Cardiac muscle cell (in vitro differentiated cells and primary cell): ENCODE measurements at places on chromosomes 2 and 18. TPM values are rescaled to one million over a fixed set of nuclear protein-coding genes. Genes with fewer than 3 reads are reported as not detected.

The ABHD1 gene
- total RNA-seq = 0.27 and 0.56 TPM in 2 replicates

The SAG gene
- not detected in 2 replicates for total RNA-seq

The PFN4 gene
- 3.2 TPM in 1 of 2 replicates, not detected in the other for total RNA-seq

The FBXO11 gene
- total RNA-seq = 33.0 and 43.5 TPM in 2 replicates

The ASXL2 gene
- 14.7 and 16.6 TPM in 2 replicates for total RNA-seq

The UCN gene
- 6.6 and 14.8 TPM in 2 replicates for total RNA-seq

The SERPINB2 gene
- total RNA-seq = not detected in 2 replicates

The GPR155 gene
- 2.7 and 4.0 TPM in 2 replicates for total RNA-seq

The IL1RL1 gene
- total RNA-seq = not detected in 2 replicates

DNA sequence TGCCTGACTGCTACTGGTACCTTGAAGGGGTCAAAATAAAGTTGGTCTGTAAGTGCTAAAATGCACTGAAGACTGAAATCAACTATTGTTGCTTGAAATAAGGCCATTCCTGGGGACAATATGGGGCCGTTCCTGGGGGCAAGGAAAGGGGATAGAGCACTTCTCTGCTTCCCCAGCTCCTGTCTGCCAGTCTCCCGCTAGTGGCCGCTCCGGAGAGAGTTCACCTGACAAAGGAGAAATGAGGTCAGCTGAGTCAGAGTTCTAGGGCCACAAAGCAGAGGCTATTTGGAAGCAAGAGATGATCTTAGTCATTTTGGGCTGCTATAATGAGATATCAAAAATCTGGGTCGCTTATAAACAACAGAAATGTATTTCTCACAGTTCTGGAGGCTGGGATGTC, 345.9 kb downstream of the TSN start:
- DNase-seq = no peak

DNA sequence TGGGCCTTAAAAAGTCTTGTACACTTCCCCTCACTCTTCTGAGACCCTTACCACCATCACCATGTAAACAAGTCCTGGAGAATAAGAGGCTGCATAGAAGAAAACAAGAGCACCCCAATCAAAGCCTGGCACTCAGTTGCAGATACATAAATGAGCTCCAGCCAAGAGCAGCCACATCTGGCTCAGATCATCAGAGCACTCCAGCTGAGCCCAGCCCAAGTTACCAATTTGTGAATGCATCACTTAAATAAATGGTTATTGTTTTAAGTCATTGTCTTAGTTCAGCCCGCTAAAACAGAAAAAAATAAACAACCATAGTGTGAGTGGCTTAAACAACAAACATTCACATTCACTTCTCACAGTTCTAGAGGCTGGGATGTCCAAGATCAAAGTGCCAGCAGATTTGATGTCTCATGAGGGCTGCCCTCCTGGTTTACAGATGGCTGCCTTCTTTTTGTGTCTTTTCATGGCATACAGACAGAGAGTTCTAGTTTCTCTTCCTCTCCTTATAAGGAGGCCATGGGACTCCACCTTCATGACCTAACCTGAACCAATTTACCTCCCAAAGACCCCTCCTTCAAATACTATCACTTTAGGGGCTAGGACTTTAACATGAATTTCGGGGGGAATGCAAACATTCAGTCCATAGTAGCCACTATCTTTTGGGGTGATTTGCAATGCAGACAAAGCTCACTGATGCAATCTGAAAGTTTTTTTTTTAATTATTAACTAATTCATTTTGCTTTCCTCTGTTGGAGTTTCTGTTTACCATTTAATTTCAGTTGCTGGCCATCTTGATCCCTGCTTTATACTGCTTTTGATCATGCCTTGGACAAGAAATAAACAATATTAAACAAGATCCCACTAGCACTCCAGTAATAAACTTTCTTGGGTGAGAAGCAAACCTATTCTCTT, 187.5 kb upstream of the ACVR2A start:
- DNase-seq = no peak

GRCh38 chr2:197919487-197919886, 115.1 kb downstream of the PLCL1 start:
- peak; percentile 32 for DNase-seq

DNA sequence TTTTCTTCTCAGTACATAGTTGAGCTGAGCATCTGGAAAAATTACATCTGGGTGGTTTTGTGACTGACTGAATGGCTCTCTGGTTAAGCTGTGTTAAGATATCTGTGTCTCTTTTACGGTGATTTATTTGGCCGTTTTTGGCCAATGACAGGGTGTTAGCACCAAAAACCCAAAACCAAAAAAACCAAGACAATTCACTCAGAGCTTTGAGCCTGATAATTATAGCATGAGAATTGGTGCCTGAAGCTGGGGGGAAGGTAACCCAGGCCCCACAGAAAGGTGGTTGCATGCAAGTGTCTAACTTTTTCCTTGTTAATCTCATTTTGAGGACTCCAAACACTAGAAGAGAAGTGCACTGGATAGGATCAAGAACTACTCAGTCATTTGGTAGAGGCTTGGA, 4.5 kb downstream of the CD28 start:
- DNase-seq = no peak

DNA sequence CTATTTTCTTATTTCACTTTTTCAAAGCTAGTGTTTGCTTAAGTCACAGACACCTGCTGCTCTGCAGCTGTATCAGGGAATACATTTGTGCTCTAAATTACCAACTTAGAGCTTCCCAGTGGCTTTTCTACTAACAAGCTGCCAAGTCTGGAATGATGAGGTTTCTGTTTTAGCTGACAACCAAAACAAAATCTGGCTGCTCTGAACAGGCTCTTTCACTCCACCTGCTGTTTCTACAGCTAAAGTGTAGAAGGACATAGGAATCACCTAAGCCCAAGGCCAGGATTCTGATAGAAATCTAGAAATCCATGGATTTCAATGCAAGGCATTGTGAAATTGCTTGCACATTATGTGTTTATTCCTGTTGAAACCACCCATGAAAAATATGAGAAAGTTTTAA, 201.2 kb downstream of the SUCLG1 start:
- no peak for DNase-seq

- DNase-seq = peak; percentile 72
Measured at GRCh38 chr2:70467831-70468779, 85.5 kb downstream of the TGFA start.

- no peak for DNase-seq
Measured at GRCh38 chr2:20653695-20654534, 3.0 kb upstream of the HS1BP3 start.

DNA sequence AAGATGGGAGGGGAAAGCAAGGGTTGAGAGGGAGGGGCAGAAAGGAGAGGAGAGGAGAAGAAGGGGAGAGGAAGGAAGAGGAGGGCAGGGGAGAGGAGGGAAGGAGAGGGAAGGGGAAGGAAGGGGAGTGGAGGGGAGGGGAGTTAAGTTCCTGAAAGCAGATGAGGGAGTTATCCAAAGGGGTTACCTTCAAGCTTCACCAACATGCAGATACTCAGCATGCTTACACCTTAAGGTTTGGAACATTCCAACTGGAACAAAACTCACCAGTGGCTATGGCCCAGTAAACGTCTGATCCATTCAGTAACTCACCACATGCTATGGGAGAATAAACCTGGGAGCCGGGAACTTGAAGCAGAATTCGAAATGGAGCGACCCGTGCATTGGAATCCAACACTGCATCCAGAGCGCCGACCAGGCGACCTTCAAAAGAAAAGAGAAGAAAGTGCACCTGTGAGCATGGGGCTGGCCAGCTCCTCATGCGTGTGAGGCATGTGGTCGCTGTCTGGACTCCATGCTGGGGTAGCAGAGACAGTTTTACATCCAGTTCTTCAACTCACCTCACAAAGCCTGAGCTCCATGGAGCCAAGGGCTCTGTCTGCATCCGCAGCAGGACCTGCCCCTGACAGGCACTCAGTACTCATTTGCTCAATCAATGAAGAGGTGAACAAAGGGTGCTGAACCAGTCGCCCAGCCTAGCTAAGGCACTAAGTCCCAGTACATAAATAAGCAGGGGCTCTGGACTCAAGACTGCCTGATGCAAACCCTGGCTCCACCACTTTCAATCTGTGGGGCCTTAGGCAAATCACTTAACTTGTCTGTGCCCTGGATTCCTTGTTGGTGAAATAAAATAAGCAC, 61.0 kb downstream of the TBC1D8 start:
- no peak for DNase-seq

GRCh38 chr2:29749041-29749440, 172.3 kb downstream of the ALK start:
- no peak for DNase-seq

GRCh38 chr2:160096409-160096808, 34.0 kb upstream of the PLA2R1 start:
- DNase-seq = no peak

- DNase-seq = no peak
Measured at GRCh38 chr2:206958261-206958660, 18.9 kb downstream of the CPO start.

GRCh38 chr18:55123361-55123760, 164.1 kb upstream of the CCDC68 start:
- no peak for DNase-seq

DNA sequence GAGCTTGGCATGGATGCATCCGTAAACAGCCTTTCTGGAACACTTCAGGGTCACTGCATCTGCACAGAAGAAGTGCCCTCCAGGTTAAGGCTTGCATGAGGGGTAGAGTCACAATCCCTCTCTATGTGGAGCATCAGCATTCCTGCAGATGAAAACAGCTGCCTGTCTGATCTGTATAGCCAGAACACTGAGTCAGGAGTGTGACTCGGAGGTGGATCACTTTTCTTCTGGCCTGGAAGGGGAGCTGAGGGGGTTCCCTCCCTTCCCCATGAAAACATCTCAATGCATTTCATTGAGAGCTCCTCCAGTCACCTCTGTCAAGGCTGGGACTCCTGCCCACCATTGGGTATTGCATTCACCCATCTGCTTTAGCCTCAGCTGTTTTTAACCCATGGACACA, 72.5 kb upstream of the SERPINE2 start:
- DNase-seq = no peak

DNA sequence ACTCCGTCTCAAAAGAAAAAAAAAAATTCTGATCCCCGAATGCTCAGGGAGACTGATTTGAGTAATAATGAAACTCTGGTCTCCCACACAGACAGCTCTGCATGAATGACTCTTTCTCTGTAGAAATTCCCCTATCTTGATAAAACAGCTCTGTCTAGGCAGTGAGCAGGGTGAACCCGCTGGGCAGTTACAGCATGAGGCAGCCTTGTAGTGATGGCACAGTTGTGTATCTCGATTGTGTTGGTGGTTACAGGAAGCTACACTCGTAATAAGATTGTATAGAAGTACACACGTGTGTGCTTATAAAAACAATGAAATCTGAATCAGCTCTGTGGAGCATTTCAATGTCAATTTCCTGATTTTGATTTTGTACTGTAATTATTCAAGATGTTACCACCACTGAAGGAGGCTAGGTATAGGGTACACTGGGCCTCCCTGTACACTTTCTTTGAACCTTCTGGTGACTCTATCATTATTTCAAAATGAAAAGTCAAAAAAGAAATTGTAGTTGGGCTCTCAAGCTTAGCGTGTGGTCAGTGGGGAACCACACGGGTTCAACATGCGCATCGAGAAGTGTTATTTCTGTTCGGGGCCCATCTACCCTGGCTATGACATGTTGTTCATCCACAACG, 34.9 kb upstream of the ATP8B1 start:
- DNase-seq = peak; percentile 54

- no peak for DNase-seq
Measured at GRCh38 chr2:166282154-166282553, 93.6 kb downstream of the SCN9A start.

DNA sequence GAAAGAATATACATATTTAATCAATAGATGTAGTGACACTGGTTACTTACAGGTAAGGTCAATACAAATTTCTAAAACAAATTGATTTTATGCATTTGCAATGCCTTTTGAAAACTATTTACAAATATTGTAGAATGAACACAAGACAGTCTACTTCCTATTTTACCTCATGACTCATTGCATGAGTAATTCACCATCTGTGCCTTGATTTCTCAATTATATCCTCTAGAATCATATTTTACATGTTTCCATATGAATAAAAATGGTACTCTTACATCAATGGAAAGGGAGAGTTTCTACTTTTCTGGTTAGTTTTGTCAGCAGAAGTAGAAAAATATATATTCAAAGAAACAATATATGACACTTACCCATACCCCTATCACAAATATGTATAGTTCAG, 203.8 kb upstream of the CDH7 start:
- no peak for DNase-seq

- DNase-seq = no peak
Measured at GRCh38 chr2:20421988-20422370, 24.9 kb upstream of the RHOB start.

GRCh38 chr2:62526531-62527381, 20.8 kb upstream of the TMEM17 start:
- DNase-seq = no peak

DNA sequence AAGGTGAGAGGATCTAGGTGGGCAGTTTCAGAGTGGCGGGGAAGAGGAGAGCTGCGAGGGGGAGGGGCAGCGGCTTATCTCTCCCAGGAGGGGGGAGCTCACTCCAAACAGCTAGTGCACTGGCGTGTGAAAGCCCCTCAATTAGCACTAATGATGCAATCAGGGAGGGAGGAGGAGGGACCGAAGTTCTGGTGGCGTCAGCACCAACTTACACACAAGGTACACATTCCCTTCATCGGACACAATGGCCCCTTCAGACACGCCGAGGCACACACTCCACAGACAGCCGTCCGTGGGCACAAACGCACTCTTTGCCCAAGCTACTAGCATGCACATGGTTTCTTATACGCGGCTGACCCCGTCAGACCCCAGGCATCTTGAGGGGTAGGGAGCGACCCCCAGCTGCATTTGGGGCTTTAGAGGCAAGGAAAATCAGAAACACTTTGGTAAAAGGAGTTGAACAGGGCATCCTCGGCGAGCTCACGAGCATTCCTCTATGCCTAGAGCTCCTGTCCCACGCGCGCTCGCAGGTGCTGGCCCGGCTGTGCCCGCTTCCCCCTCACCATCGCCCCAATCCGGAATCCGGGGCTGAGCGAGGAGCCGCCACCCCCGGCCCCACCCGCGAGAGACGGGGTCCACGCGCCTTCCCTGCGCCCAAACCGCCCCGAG, 868 bp upstream of the PKDCC start:
- DNase-seq = peak; percentile 78

DNA sequence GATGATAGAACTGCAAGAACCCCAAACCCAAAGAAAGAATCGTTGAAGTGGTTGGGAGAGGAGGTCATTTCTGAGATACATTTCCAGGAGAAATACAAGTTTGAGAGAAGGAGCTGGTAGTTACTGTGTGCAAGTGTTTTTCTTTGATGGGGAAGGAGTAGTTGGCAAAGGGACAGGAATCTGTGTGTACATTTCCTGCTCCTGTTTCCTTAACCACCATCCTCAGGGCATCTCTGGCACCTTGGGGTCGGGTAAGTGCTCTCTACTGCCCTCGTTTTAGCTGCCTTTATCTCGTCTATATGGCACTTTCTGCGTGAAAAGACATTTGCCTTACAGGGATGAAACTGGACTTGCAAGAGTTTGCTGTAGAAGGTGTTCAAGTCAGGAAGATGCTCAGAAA, 27.3 kb downstream of the CDC42EP3 start:
- no peak for DNase-seq

DNA sequence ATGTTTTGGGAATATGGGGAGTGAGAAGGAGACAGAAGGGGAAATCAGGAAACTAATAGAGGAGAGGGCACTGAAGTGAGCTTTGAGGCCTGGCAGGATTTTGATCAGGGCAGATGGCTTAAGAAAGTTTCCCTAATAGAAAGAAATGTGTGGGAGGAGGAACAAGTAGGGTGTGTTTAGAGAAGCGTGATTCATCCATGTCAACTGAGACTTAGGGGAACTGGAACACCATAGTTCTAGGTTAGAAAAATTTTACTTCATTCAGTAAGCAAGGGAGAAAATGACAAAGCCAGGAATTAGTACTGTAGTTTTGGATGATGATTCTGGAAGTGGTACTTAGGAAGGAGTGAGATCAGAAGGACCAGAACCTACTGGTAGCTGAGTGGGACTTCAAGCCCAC, 296.0 kb downstream of the PLCL1 start:
- DNase-seq = no peak
